Esophagus squamous epithelium (tissue), 5 donors: ENCODE measurements at places on chromosomes 6 and 20.
A peak's percentile ranks its signal among the peaks of the same experiment; 100 is the strongest.

- DNase-seq, result no peak
Observed at GRCh38 chr20:39289831-39290230, 327.7 kb downstream of the DHX35 start.

GRCh38 chr6:15026832-15027231, 219.0 kb upstream of the JARID2 start:
- DNase-seq, result no peak

- no peak for DNase-seq
Observed at GRCh38 chr6:164097056-164097455, 682.5 kb downstream of the QKI start.

DNA sequence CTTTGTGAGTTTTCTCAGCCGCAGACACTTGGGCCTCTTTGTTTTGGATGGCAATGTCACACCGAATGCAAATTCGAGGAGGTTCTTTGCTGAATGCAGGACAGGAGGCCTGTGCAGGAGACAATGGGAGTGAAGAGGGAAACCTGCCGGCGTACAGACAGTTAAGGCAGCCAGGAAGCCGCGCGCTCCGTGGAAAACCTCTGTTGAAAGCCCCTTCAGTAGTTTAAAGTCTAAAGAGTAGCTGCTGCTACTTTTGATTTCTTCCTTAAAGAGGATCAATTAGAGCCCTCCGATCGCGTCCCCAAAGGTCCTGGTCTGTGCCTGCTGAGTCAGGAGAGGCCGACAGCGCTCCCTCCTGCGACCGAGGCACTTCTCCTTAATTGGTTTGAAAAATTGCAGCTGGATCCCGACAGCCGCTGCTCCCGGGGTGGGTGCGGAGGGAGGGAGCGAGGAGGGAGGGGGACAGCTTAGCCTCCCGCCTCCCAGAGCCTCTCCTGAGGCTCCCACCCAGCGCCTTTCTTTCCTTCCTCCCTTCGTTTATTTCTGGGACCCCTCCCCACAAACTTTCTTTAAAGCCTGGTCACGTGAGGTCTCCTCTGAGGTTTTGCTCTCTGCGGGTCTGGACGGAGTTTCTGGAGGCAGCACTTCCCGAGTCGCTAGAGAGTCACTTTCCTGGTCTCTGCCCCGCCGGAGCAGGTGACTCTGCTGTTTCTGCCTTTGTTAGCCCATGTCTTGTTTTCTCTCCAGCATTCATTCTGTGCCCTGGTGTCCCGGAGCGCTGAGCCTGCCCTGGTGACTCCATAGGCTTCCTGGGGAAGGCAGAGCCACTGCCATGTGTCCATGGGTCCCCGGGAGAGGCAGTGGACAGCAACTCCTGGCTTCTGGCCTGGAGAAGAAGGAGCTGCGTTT, 22.3 kb upstream of the RPP40 start:
- DNase-seq, result no peak

- DNase-seq, result no peak
Observed at GRCh38 chr6:110645685-110646418, 169.4 kb downstream of the CDK19 start.

GRCh38 chr6:29510202-29510601, 22.4 kb upstream of the MAS1L start:
- DNase-seq, result no peak

GRCh38 chr20:40317156-40317790, 371.8 kb downstream of the MAFB start:
- no peak for DNase-seq

- DNase-seq, result no peak
Observed at GRCh38 chr6:67870321-67870720, 764.8 kb upstream of the ADGRB3 start.

DNA sequence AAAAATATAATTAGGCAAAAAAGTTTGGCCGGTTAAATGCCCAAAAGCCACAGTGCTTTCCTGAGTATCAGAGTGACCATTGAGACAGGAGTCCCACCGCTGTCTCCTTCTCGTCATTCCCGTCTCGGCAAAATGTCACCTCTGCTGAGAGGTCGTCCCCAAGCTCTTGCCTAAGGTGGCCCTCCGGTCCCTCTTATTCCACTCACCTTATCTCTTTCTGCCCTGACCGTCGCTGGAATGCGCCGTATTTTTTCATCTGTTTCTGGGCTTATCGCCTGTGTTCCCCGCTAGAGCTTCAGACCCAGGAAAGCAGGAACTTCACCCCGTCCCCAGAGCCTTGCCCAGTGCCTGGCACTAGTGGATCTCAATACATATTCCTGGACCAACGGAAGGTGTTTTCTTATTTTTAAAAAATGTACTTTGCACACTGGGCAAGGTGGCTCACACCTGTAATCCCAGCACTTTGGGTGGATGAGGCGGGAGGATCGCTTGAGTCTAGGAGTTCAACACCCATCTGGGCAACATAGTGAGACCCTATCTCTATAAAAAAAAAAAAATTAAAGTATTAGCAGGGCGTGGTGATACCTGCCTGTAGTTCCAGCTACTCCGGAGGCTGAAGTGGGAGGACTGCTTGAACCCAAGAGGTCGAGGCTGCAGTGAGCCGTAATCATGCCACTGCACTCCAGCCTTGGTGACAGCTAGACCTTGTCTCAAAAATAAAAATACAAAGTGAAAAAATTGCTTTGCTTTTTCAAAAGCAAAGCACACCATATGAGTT, 122.8 kb upstream of the PTPN1 start:
- no peak for DNase-seq

DNA sequence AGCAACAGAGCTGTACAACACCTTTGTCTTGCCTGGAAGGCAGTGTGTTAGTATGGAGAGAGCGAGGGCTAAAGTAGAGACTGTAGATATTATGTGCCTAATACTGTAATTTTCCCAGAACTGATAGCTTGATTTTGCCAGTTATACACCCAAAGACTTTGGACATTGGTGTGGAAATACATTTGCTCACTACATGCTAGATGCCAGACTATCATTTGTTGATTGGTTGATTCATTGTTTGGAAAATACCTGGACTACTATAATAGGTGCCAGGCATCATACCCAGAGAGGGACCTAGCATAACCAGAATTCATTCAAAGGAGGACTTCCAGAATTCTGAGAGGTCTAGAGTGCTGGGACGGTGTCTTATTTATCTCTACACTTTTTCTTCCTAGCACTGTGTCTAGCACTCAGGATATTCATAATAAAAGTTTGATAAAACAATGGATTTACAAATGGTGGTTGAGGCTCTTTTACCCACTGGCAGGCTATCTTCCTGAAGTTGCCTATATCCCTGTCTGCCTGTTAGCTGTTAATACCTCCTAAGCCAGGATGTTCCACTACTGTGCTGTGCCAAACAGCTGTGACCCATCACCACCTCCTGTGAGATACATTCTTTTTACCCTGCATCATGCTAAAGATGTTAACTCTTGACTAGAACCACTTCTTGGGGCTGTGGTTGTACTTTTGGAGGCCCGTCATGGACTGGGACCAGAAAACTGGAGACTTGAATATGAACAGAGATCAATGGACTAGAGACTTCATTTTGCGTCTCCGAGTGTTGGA, 72.2 kb upstream of the FUCA2 start:
- no peak for DNase-seq

DNA sequence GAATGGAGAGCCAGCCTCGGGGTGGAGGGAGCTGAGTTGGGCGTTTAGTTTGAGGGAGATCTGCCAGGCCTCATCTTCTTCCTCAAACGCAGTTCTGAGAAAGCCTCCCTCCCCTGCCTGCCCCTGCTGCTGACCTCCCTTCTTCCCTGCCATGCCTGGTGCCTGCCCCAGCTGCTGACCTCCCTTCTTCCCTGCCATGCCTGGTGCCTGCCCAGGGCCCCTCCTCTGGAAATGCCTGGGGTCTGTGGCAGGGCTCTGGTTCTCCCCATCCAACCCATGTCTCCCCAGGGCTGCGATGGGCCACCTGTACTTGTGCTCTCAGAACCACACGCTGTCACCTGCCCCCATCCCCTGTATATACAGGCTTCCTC, 114.6 kb downstream of the VEGFA start:
- DNase-seq, result no peak

DNA sequence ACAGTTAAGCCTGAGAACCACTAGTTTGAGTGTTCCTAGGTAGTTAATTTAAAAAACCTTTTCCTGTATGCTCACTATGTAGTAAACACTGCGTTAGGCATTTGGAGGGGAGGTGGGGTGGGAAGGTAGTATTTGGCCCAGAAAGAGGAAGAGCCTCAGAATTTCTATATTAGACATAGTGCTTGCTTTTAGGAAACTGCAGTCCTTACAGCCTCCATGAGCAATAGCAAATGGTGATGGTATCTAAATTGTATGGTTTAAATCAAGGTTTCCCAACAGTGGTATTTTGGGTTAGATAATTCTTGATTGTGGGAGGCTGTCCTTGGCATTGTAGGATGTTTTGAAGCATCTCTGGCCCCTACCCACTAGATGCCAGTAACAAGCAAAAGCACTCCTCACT, 61.5 kb upstream of the RIPOR2 start:
- no peak for DNase-seq

- no peak for DNase-seq
Observed at GRCh38 chr6:24330137-24330732, 27.6 kb downstream of the DCDC2 start.

DNA sequence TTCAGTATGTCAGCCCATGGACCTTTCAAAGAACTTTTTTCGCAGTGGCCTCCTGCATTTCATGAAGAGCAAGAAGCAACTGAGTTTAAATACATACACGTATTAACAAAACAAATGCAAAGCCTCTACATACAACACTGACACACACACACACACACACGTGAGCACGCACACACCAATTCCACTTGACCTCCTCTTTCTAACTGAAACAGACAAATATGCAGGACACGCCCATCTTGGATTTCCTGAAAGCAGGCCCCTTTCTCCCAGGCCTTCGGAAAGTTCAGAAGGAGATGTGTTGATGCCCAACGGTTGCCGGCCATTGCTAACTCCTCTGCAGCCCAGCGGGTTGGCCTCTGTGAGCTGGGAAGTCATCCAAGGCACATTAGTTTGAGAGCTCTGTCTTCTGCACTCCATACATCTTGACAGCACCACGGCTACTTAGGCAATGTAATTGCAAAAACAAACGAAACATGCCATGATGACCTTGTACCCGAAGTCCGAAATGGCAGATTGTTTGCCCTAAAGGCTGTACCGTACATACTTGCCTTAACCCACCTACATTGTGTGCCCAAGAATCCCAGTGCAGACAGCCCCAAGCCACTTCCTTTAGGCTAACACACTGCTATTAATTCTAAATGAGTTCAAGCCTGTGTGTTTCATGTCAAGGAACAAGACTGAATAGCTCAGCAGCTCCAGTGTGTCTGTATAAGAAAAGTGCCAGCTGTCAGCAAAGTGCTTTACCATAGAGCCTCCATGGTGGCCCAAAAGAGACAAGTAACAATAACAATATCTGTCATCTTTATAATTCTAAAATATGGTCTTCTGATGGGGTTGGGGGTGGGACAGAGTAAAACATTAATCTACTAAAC, 138.8 kb upstream of the RNF217 start:
- no peak for DNase-seq

DNA sequence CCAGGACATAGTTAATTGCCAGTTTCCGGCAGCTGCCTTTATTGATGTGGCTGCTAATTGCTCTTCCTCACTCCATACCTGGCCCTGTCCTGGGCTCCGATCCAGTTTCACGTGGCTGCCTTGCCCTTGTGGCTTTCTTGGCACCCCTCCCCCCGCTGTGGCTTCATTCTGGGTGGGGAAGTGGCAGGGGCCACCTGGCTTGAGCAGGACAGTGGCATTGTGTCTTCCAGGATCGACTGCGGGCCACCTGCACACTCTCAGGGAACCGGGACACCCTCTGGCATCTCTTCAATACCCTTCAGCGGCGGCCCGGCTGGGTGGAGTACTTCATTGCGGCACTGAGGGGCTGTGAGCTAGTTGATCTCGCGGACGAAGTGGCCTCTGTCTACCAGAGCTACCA, 10.8 kb downstream of the MAVS start:
- no peak for DNase-seq

DNA sequence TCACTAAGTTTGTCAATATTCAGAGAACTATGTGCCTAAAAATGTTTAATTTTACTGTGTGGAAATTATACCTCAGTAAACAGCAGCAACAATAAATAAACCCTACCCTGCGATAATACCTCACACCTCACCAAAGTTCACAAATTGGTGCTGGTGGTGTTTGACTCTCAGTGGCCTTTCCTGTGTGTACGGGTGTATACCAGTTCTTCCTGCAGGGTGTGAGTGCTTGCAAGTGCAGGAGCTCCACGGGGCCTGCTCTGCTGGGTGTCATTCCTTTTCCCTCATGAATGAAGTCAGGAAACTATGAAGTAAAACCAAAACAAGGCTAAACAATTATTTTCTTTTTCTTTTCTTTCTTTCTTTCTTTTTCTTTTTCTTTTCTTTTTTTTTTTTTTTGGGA, 4.1 kb upstream of the ENPP5 start:
- DNase-seq, result no peak

DNA sequence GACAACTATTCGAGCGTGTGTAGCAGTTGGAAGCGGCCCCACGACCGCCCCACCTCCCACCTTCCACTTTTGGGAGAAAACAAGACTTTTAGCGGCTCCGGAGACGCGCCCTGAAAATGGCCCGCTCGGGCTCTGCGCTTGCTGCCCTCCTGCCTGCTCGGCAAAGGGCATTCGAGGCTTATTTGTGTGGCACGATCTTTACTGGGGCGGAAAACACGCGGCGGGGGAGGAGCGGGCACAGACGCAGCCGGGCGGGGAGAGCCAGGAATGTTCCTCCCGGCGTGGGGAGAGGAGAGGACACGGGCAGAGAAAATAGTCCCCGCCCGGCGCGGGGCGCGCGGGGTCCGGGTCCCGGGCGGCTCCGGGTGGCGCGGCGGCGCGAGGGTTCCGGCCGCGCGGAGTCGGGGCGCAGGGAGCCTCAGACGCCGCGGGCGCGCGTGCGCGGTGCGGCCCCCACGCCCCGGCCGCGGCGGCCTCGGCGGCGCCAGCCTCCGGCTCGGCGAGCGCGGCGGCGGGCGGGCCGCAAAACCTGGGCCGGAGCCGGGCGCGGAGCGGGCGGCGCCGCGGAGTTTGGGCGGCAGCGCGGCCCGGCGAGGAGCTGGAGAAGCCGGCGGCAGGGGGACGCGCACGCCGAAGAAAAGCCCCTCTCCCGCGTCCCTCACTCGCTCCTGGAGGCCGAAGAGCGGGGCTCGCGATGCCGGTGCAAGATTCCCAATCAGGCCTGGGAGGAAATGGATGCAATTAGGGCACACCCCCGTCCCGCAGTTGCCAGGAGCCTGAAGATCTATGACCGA, 90.0 kb upstream of the ARID1B start:
- peak; percentile 40 for DNase-seq

DNA sequence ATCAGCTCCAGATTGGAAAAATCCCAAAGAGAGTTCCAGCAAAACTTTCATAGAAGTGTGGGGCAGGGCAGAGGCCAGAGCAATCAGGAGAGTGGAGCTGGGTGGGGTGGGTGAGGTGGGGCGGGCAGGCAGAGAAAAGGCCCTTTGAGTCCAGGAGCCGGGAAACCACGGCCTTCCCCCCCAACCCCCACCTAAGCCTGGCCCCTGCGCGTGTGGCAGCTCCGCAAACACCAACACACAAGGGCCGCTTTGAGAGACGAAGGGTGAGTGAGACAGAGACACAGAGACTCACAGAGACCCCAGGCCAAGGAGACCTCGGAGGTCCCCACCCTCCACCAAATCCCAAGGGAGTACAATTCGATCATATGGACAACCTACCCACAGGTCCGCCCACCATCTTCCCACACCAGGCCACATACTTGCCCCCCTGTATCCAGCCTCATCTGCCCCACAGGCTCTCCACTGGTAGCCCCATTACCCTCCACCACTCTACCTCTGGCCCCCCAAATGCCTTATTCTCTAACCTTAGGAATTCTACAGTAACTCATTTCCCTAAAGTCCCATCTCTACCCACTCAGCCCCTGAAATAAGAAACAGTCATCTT, 1.7 kb downstream of the COL11A2 start:
- DNase-seq, result no peak

GRCh38 chr6:5469101-5469846, 208.0 kb downstream of the FARS2 start:
- DNase-seq, result no peak

- no peak for DNase-seq
Observed at GRCh38 chr6:134663800-134664535, 285.9 kb downstream of the ALDH8A1 start.
